ENCODE measurements at places on chromosomes 13 and 19.

GRCh38 chr13:80447747-80448146 is 106.8 kb upstream of the SPRY2 start:
- no peak for DNase-seq

GRCh38 chr13:51246418-51247277 is 24.4 kb downstream of the FAM124A start:
- no peak for DNase-seq

DNA sequence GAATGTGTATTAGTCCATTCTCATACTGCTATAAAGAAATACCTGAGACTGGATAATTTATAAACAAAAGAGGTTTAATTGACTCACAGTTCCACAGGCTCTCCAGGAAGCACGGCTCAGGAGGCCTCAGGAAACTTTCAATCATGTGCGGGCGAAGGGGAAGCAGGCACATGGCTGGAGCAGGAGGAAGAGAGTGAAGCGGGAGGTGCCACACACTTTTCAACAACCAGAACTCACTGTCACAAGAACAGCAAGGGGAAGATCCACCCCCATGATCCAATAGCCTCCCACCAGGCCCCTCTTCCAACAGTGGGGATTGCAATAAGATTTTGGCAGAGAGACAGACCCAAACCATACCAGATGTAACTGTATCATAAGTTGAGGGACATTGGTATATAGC is 72.7 kb downstream of the IRS2 start:
- no peak for DNase-seq

DNA sequence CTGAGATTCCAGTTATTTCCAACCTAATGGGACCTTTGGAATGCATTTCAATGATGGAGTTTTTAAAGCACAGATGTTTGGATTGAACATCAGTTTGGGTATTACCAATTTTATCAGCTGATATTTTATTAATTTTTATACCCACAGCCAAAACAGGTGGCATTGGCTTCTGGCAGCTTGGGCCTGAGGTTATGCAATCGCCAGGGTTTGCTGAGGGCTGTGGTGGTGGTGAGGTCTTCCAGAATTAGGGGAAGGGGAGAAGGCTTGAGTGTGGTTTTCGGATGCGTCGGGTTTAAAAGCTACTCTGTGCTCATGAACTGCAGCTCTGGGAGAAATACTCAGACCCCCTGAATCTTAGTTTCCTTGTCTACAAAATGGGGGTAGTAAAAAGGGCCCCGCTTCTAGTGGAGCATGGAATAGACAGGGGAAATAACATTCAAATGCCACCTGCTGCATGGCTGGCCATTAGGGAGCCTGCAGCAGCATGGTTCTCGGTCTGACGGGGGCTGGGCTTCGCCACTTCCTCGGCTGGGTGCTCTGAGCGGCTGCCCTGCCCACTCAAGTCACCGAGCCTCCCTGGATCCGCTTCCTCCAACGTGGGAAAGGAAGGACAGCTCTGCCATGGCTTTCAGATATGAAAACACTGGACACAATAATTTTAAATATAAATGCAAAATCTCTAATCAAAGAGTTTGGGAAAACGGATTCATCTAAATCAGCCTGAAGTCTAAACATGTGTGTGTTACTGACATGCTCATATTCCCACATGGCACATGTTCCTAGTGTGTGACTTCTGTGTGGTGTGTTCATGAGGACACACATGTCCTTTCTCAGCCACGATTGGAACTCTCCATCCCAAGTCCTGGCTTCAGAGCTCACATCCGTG is 35.2 kb downstream of the ADPRHL1 start:
- DNase-seq, result no peak

- DNase-seq, result no peak
Observed at GRCh38 chr19:18987456-18987855, 45.9 kb downstream of the SUGP2 start.

DNA sequence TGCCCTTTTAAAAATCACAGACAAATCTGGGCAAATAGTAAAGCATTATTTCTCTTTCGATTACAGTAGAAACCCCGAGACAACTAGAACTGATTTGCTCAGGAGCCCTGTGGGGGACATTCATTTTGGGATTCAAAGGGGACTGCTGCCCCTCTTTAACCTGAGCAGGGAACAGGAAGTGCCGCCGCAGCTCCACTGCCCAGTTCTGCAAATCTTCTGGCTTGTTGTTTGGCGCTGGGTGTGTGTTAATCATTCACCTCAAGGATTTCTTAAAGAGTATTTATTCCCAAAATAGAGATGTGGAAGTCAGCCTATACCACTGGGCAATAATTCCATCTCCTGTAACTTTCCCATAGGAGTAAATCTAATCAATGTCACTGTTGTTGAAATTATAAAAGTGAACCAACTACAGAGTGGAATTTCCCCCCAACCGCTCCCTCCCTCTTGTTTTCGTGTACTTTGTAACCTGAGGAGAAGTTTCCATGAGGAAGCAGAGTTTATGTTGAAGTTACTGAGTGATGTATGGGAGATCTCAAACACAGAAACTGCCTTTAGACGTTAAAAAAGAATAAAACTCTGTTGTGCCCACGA is 515.8 kb downstream of the KLF12 start:
- DNase-seq, result no peak

GRCh38 chr13:25292301-25292700 is 5.0 kb upstream of the MTMR6 start:
- no peak for DNase-seq

Data from HFF-Myc (cell line).